ENCODE measurements at places on chromosomes 7 and 10.

DNA sequence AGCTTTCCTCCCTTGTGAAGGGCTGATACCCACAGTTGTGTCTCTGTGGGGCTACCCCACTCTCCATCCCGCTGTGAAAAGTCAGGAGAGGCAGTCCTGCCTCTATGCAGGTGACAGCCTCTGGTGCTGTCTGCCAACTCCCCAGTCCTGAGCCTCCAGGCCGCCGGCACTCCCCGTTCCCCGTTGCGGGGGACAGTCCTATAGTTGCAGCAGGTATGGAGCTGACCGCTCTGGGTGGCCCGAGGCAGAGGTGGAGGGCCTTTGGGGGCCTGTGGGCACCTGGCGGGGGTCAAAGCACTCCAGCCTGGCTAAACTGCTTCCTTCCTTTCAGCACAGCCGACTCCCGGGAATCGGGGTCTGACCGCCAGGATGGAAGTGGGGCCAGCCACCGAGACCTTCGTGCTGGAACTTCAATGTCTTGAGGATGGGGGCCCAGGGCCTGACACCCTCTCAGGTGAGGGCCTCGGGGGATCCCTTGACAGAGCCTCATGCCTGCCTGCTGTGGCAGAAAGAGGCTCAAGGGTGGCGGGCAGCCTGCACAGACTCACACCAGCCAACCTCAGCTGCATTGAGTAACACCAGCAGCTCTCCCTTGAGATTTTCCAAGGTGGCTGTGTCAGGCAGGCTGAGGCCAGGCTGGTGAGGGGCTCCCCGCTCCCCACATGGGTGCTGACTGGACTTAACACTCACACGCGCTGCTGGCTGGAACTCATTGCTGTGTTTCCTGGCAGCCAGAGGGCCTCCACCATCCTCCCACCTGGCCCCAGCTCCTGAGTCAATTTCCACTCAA, 1.6 kb downstream of the ZNF853 start:
- DNase-seq: no peak

DNA sequence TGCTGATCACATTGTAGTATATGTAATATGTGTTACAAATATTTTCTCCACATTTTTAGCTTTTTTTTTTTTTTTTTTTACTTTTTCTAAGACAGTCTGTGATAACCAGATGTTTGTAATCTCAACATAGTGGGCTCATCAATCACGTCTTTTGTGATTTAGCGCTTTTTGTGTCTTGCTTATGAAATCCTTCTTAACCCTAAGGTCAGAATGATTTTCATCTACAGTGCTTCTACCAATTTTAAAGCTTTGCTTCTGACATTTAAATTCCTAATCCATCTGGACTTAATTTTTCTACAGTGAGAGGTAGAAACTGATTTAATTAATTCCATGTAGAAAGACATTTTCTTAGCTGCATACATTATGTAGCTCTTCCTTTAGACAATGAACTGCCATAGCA, 626.4 kb downstream of the TNS3 start:
- no peak for DNase-seq

GRCh38 chr10:73225518-73225917, 21.5 kb downstream of the DNAJC9 start:
- no peak for DNase-seq

DNA sequence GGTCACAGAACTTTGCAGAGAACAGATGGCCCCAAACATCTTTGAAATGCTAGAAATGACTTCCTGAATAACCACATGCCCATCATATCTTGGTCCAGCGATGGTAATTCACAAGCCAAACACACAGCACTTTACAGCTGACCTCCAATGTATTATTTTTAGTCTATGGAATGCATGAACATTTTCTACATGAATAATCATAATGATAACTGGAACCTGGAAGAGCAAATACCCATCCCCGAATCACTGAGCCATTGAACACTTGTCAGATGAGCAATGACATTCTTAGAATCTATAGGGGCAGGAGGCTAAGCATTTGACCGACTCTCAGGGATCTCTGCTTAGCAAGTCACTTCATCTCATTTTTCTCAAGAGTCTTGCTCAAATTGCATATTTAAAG, 167.3 kb downstream of the CREB5 start:
- no peak for DNase-seq

DNA sequence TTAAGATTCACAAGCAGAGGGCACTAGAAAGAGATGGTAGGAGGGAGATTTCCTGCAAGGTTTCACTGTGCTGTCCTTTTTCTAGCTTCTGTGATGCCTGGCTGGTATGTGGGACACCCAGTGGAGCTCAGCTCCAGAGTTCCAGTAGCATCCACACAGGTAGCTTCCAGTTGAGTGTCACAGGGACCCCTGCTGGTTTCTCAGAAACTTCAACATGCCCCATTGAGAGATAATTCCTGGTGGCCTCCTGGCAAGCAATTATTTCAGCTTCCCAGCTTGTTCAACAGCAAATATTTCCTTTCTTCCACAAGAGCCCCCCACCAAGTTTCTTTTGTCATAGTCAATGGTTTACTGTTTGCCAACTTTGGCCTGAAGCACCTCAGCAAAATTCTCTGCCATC, 858.7 kb downstream of the REEP3 start:
- DNase-seq: no peak

Data from NCI-H187 treated with DMSO at 0.1 percent for 48 hours (cell line).